Activated naive CD4-positive, alpha-beta T cell (primary cell): ENCODE measurements at places on chromosomes 6 and 20.

DNA sequence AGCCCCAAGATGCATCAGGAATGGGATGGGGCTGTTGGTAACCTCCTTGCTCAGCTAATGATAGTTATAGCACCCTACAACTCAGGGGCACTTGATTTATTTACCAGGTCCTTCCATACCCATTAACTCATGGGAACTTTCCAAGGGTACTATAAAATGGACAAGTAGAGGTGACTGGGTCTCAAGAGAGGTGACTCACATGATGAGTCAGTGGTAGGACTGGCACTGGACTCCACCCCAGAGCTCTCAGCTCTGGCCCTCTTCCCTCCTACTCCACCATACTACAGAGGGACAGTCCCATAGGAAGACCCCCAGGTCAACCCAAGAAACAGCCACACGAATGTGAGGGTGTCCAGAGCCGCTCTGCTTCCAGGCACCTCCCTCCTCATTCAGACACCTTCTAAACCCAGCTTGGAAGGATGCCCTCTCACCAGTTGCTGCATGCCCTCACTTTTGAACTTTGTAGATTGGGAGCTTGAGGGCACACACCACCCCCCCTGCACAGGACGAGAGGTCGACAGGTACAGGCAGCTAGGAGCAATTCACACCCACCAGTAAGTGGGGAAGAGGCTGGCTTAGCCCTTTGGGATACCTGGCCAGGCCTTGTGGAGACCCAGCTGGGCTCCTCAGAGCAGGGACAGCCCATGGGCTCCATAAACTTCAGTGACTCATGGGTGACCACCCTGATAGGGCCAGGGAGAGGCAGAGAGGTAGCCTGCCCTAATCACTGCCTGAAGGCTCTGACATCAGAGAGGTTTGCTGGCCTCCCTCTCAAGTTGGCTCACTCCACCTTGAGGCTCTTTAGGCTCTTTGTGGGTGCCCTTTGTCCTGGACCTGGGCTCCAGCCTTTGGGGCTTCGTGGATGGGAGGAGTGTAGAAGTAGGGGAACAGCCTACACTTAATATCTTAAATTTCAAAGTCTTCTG is 81.6 kb upstream of the MLN start:
- no peak for DNase-seq

GRCh38 chr6:87243812-87244211 is 78.6 kb upstream of the SMIM8 start:
- no peak for DNase-seq

- no peak for DNase-seq
Observed at GRCh38 chr20:63733117-63733516, 3.3 kb upstream of the LIME1 start.

- DNase-seq = no peak
Observed at GRCh38 chr6:123812621-123813020, 9.0 kb downstream of the NKAIN2 start.

- no peak for DNase-seq
Observed at GRCh38 chr6:16907991-16908390, 146.7 kb upstream of the ATXN1 start.

GRCh38 chr6:127119102-127120022 is 891 bp downstream of the RSPO3 start:
- no peak for DNase-seq

- no peak for DNase-seq
Observed at GRCh38 chr20:19996917-19997316, 20.2 kb upstream of the NAA20 start.

DNA sequence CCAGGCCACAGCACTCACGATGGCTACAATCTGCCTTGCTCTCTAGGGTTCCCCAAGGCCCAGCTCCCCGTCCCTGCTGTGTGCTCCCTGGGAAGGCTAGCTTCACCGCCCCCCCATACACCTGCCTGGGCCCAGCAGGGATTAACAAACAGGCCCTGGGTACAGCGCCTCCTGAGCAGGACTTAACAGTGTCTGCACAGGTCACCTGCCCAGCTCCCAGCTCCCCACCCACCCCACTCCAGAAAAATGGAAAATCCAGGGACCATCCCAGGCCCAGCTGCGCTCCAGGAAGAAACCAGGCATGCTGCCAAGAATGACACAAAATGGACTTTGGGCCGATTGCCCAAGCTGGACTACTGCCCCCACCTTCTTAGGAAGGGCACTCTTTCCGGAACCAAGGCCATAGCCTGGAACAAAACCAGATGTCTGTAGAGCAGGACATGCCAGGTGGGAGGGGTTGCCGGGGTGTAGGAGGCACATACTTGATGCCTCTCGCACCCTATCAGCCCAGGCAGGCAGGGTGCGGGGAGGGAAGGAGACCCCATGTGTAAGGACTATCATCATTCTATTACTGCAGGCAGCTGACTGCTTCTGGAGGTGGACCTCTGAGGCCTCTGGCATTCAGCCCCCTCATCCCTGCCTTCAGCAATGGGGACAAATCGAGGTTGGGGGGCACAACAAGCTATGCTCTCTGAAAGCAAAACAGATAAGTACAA is 104.9 kb downstream of the SNX5 start:
- DNase-seq = no peak

- no peak for DNase-seq
Observed at GRCh38 chr6:39341352-39341751, 18.9 kb upstream of the KCNK16 start.

- DNase-seq = no peak
Observed at GRCh38 chr6:13526357-13526726, 38.9 kb upstream of the GFOD1 start.

- DNase-seq = peak; percentile 40
Observed at GRCh38 chr6:90397929-90398674, 101.5 kb upstream of the BACH2 start.

DNA sequence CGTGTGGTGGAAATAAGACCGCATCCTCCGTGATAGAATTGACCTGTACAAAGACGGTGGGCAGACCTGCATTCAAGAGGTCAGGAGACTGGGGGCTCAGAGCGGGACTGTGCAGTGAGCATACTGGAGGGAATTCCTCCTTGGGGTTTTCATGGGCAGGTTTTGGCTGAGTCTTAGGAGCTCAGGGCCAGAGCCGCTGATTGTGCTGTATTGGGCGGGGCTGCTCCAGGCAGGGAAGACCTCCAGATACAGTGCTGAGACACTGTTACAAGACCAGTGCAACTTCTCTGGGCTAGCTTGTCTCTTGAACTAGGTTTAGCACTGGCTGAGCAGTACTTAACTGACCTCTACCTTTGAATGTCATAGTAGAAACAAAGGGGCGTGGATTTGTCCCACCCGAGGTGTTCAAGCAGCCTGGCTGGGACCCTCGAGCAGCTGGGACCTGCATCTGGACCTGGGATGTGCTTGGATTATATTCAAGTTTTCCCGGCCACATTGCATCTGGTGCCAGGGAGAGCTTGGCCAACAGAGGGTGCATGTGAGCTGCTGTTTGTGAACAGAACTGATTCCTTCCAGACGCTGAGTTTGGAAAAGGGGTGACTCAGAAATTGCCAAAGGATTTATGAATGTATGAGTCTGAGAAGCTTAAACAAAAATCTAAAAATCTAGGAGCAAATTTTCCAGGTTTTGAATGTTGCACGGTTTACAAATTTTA is 33.4 kb upstream of the SLC22A1 start:
- DNase-seq = no peak
